ENCODE measurements at places on chromosomes 11 and 22.
A peak's percentile ranks its signal among the peaks of the same experiment; 100 is the strongest.

- peak; percentile 58 for DNase-seq
- H3K36me3 ChIP-seq = peaks cover 4% of the 10 kb centered on the region
- no peak overlapping the region for H3K4me3 ChIP-seq
- H3K27ac ChIP-seq = no peak overlapping the region
Observed at GRCh38 chr22:46367707-46368191, 32.2 kb downstream of the TRMU start.

DNA sequence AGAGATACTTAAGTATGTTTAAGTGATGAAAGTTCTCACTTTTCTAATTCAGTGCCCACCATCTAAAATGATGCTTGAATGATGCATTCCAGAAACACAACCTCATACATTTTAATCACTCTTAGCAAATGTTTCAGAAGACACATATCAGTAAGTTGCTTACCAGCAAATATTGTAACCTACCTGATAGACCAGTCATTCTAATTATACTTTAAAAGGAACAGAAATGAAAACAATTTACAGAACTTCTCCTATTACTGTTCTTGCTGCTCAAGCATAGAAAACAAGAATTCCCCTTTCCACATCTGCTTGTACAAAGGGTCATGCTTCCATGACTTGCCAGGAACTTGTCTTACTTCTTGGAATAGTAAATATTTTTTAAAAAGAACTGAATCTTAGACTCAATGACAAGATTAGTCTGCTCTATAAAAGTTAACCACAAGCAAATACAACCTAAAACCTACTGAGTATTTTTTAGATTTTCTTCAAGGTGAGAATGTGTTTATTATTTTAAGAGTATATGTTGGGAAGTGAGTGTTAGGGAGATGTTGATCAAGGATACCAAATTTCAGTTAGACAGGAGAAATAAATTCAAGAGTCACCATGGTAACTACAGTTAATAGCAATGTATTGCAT lies 82.0 kb upstream of the SC5D start:
- no peaks in the 10 kb centered on the region for H3K4me1 ChIP-seq
- H3K27ac ChIP-seq = no peak overlapping the region
- H3K4me3 ChIP-seq = no peak overlapping the region
- DNase-seq = no peak
- no peaks in the 10 kb centered on the region for H3K27me3 ChIP-seq
- H3K36me3 ChIP-seq = no peaks in the 10 kb centered on the region

- H3K4me1 ChIP-seq = no peaks in the 10 kb centered on the region
- H3K36me3 ChIP-seq = no peaks in the 10 kb centered on the region
- H3K27ac ChIP-seq = no peak overlapping the region
- no peak for DNase-seq
- H3K27me3 ChIP-seq = no peaks in the 10 kb centered on the region
Observed at GRCh38 chr22:47299211-47299862, 536.9 kb downstream of the TBC1D22A start.

DNA sequence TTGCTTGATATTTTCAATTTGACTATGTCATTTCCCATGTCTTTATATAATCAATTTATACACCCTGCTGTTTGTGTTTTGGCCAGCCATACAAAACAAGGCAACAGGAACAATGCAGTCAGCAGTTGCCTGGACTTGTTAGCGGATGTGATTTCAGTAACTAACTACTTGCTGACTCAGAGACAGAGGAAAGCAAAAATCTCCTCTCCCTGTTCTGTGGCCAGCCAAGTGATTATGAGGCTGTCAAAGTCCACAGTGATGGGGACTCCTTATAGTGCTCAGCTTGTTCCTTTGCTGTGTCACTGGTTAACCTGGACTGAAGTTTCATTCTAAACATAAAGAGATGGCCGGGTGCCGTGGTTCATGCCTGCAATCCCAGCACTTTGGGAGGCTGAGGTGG lies 32.6 kb upstream of the APLP2 start:
- H3K4me3 ChIP-seq = no peak overlapping the region
- no peaks in the 10 kb centered on the region for H3K4me1 ChIP-seq
- no peak overlapping the region for H3K27ac ChIP-seq
- H3K27me3 ChIP-seq = no peaks in the 10 kb centered on the region
- H3K36me3 ChIP-seq = no peaks in the 10 kb centered on the region
- DNase-seq = no peak

GRCh38 chr11:84825106-84825660 lies 802.0 kb downstream of the DLG2 start:
- H3K4me3 ChIP-seq = no peak overlapping the region
- no peaks in the 10 kb centered on the region for H3K36me3 ChIP-seq
- DNase-seq = no peak
- peak overlapping the region; percentile 66 for H3K27ac ChIP-seq
- H3K4me1 ChIP-seq = peaks cover 24% of the 10 kb centered on the region

GRCh38 chr11:62201376-62201775 lies 7.1 kb upstream of the SCGB2A1 start:
- no peak overlapping the region for H3K4me3 ChIP-seq
- no peaks in the 10 kb centered on the region for H3K4me1 ChIP-seq
- peaks cover 6% of the 10 kb centered on the region for H3K27me3 ChIP-seq
- no peak for DNase-seq
- H3K27ac ChIP-seq = no peak overlapping the region

- no peaks in the 10 kb centered on the region for H3K27me3 ChIP-seq
- DNase-seq = peak; percentile 8
- H3K27ac ChIP-seq = no peak overlapping the region
- H3K4me1 ChIP-seq = no peaks in the 10 kb centered on the region
- no peak overlapping the region for H3K4me3 ChIP-seq
Observed at GRCh38 chr22:43782448-43782847, 29.7 kb downstream of the EFCAB6 start.

- H3K4me1 ChIP-seq = no peaks in the 10 kb centered on the region
- no peak overlapping the region for H3K27ac ChIP-seq
- no peak overlapping the region for H3K4me3 ChIP-seq
- no peaks in the 10 kb centered on the region for H3K27me3 ChIP-seq
Observed at GRCh38 chr11:91926965-91927364, 297.7 kb upstream of the FAT3 start.

DNA sequence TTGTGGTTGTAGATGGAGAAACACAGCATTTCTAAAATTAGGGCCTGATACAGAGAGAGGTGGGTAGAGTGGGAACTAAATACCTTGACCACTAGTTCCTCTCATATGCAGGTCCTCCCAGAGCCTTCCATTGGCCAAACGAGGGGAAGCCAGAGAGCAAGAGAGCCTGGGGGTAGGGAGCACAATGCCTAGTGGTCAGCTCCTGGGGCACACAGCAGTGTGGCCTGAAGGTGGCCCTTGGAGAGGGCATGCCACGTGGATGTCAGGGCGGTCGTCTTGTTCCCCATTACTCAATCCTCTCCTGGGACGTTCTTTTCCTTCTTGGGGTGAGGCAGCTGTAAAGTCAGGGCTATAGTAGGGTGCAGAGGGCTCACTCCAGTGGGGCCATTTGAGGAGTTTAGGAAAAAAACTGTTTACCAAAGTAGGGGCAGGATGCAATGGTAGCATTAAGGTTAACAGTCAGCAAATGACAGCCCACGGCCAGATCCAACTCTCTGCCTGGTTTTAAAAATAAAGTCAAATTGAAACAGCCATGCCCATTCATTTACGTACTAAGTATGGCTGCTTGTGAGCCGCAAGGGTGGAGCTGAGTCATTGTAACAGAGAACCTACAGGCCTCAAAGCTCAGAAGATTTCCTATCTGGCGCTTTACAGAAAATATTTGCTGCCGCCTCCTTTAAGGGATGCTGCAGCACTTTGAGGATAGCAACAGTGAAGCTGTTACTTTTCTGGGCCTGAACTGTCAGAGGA lies 7.6 kb downstream of the MYO18B start:
- no peaks in the 10 kb centered on the region for H3K27me3 ChIP-seq
- H3K36me3 ChIP-seq = peaks cover 5% of the 10 kb centered on the region
- no peak for DNase-seq
- peak overlapping the region; percentile 89 for H3K27ac ChIP-seq
- peaks cover 38% of the 10 kb centered on the region for H3K4me1 ChIP-seq

DNA sequence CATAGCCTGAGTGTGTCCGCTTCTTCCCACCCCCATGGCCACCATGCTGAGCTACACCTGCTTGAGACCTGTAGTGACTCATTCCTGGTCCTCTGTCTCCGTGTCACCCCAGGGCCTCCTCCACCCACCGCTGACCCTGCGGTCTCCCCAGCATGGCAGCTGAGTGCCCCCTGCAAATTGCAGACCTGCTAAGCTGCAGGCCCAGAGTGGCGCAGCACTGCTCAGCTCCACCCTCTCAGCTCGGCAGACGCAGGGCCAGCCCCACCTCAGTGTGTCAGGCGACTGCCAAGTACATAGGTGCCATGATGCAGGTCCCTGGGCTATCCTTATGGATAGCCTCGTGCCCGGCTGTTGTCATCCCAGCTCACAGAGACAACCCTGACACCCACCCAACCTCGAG lies 13.1 kb downstream of the MS4A15 start:
- no peak overlapping the region for H3K4me3 ChIP-seq
- DNase-seq = no peak
- no peaks in the 10 kb centered on the region for H3K4me1 ChIP-seq
- H3K27me3 ChIP-seq = no peaks in the 10 kb centered on the region

DNA sequence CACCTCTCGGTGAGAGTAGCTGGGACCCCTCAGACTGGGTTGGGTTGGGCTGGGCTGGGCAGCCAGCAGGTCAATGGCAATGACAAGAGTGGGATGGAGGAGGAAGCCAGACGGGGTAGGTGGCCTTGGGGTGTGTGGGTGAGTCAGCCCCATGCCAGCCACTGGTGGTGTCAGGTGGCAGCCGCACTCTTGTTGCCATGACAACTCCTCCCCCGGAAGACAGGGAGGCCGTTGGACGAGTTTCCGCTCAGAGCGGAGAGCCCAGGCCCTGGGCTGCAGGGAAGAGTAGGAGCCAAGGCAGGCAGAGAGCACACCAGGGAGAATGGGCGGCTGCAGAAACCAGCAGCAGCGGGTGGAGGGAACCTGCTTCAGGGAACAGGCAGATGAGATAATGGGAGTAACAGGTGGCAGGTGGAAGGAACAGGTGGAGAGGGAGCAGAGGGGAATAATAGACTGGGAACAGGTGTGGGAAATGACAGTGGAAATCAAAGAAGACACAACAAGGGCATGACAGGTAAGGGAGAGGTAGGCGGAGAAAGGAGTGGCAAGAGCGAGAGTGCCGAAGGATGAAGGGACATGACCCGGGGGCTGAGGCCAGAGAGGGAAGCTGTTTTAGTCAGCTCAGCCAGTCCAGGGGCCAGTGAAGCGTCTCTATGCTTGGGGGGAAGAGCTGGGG lies 8.7 kb downstream of the SPTBN2 start:
- peak; percentile 15 for DNase-seq

DNA sequence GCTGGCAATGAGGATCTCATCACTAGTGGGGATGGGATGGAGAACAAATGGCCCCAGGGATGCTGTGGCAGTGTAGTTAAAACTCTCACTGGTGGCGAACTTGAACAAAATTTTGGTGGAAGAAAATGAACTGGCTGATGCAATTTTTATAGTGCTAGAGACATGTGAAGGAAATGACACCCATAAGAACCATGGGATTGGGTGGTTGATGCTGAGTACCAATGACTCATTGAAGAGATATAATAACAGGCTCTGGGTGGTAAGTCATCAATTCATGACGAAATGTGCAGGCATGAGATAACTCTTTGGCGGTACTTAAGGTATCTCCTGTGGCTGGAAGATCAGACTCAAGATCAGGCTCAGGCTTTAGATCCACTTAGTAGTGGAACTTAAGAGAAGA lies 172.9 kb upstream of the DDI1 start:
- no peaks in the 10 kb centered on the region for H3K27me3 ChIP-seq
- DNase-seq = no peak

- no peaks in the 10 kb centered on the region for H3K36me3 ChIP-seq
- no peak overlapping the region for H3K4me3 ChIP-seq
- H3K27me3 ChIP-seq = peaks cover 31% of the 10 kb centered on the region
Observed at GRCh38 chr11:128616161-128616560, 28.8 kb upstream of the ETS1 start.

DNA sequence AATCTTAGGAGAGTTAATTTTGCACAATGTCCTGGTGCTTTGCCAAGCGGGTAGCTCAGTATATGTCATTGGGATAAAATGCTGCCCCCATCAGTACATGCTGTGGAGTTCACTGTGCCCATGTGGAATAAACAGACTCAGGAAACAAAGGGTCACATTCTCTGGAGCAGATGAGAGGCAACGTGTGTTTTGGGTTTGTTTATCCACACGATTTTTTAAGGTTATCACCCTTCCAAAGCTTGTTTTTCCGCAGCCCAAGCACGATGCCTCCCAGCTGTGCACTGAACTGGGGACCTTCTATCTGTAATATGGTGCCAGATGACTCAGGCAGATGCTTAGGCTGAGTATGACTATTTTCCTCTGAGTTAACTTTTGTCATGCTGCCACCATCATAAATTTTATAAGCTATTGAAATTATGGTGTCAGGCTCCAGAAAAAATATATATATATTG lies 6.5 kb downstream of the OR4D6 start:
- H3K4me3 ChIP-seq = no peak overlapping the region
- no peak overlapping the region for H3K27ac ChIP-seq
- H3K4me1 ChIP-seq = no peaks in the 10 kb centered on the region
- no peaks in the 10 kb centered on the region for H3K27me3 ChIP-seq

- H3K27me3 ChIP-seq = no peaks in the 10 kb centered on the region
- H3K4me3 ChIP-seq = no peak overlapping the region
- no peak overlapping the region for H3K27ac ChIP-seq
- no peaks in the 10 kb centered on the region for H3K36me3 ChIP-seq
- no peak for DNase-seq
Observed at GRCh38 chr22:33787645-33788456, 132.4 kb downstream of the LARGE1 start.

GRCh38 chr11:71086687-71087258 lies 165.6 kb downstream of the SHANK2 start:
- H3K27ac ChIP-seq = no peak overlapping the region
- no peaks in the 10 kb centered on the region for H3K27me3 ChIP-seq
- no peak overlapping the region for H3K4me3 ChIP-seq
- H3K4me1 ChIP-seq = no peaks in the 10 kb centered on the region
- H3K36me3 ChIP-seq = no peaks in the 10 kb centered on the region

DNA sequence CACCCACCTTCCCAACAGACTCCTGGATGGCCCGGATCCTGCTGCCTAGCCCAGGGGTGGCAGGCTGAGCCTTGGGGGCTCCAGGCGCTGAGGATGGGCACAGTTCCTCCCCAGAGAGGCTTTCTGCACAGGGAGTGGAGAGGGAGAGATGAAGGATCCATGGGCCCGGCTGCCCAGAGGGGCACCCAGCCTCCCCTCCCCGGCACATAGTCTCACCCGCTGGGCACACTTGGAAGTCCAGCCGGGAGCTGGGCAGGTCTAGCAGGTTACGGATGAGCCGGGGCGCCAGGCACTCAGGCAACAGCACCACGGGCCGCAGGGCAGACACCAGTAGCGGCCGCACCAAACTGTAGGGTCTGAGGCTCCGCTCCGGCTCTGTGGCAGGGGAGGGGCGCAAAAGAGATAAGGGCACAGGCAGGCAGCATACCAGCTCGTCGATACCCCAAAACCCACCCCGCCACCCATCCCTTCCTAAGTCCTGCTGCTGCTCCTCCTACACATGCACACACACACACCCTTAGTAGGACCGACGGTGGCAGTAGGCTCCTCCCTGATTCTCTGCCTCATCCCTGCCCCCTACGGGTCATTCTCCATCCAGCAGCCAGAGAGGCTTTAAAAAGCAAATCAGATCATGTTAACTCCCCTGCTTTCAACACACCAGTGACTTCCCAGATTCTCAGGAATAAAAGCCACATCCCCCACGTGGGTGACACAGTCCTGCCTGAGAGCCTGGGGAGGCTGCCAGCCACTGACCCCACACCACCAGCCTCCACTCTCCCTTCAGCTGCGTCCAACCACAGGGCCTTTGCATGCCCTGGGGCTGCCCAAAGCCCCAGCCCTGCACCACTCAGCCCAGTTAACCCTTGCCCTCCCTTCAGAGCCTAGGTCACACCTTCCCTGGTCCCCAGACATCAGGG lies 6.5 kb upstream of the MFNG start:
- DNase-seq = peak; percentile 51
- peaks cover 17% of the 10 kb centered on the region for H3K4me1 ChIP-seq
- no peak overlapping the region for H3K27ac ChIP-seq

GRCh38 chr11:19359221-19360000 lies 118.7 kb upstream of the E2F8 start:
- no peaks in the 10 kb centered on the region for H3K36me3 ChIP-seq
- H3K4me1 ChIP-seq = no peaks in the 10 kb centered on the region
- peaks cover 18% of the 10 kb centered on the region for H3K27me3 ChIP-seq
- no peak overlapping the region for H3K27ac ChIP-seq
